ENCODE measurements at places on chromosomes 11 and 22. TPM values are rescaled to one million over a fixed set of nuclear protein-coding genes. Genes with fewer than 3 reads are reported as not detected.

Gene HSPB2
- polyA plus RNA-seq, result not detected

DNA sequence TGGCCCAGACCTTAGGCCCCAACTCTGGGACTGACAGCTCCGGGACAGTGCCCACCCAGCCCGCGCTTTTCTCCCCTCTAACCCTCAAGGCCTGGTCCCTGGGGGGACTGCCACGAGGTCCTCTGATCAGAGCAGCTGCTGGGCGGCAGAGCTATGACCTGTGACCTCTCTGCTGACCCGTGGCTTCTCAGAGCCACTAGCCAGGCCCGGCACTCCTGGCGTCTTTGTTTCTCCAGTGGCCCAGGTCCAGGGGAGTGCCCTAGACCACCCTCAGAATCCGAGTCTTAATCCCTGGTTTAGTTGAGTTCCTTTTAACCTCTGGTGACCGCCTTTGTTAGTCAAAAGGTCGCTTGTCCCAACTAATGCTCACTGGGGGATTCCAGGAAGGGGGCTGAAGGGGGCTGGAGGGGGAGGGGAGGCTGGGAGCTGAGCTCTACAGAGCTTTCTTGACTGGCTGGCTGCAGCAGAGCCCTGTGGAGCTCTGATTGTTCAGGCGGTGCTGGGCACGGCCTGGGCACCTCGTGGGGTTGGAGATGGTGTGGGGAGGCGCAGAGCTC lies 1.2 kb downstream of the FBLN1 start:
- no peak overlapping the region for H3K4me3 ChIP-seq
- no peak for DNase-seq
- peaks cover 5% of the 10 kb centered on the region for H3K4me1 ChIP-seq
- H3K27ac ChIP-seq, result no peak overlapping the region

DNA sequence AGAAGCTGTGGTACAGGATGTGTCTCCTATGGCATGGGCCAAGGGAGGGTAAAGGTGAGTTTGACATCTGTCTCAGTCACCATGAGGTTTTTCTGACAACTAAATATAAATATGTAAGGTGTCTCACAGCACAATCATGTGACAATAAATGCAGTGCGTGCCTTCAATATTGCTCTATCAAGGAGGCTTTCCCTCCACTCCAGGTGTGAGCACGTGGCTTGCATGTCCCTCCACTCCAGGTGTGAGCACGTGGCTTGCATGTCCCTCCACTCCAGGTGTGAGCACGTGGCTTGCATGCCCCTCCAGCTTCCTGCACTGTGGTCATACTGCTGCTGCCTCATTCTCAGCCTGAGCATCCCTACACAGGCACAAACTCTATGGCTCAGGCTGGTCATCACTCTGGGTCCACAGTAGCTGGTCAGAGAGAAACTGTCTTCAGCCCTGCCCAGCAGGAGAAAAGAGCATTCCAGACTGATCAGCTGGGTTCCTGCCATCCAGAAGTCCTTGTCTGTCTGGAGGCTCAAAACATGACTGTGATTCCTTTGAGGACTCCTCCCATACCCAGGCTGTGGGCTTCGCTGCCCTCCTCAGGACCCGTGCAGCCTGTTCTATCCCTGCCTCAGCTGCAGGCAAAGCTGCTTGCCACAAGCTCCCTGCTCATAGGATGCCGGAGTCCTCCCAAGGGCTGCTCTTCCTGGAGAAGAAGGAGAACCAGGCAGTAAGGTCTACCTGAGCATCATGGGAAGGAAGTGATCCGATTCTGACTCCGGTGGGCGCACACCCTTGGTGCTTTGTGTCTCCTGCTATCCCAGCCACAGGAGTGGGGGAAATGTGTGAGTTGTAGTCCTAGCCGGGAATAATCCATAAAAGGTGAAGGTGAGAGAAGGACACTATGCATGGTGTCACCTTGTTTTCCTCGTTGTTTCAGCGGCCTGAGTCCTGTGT lies 33.4 kb upstream of the VPREB1 start:
- no peak overlapping the region for H3K4me3 ChIP-seq
- no peaks in the 10 kb centered on the region for H3K36me3 ChIP-seq
- H3K4me1 ChIP-seq, result peaks cover 31% of the 10 kb centered on the region
- H3K27ac ChIP-seq, result no peak overlapping the region
- DNase-seq, result no peak
- no peaks in the 10 kb centered on the region for H3K27me3 ChIP-seq

Gene TSPAN18
- polyA plus RNA-seq, result 48.6 TPM

DNA sequence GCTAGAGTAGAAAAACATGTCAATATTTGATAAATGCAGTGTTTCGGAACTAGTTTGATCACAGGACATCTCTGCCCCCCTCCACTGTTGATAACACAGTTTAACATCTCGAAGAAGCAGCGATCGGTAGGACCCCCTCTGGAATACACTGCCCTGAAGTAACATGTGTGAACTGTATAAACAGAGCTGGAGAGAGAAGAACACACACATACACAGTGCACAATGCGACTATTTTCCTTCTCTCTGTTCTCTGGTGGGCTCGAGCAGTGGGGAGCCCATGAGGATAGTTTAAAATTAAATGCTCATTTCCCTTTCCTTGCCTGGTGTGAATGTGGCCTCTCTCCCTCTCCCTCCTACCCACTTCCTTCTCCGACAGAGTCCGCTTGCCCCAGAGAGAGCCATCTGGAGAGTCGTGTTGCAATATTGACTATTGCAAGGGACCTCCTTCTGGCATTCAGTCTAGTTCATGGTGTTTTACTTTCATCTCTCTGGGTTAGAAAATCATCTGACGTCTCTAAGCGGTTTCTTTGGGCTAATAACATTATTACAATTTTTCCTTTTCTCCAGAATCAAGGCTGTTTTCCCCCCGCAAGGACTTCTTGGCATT lies 51.6 kb upstream of the BARX2 start:
- no peaks in the 10 kb centered on the region for H3K4me1 ChIP-seq
- H3K36me3 ChIP-seq, result no peaks in the 10 kb centered on the region
- H3K27me3 ChIP-seq, result no peaks in the 10 kb centered on the region

GRCh38 chr11:75270896-75271418 lies 30.4 kb downstream of the TPBGL start:
- H3K36me3 ChIP-seq, result no peaks in the 10 kb centered on the region
- H3K4me1 ChIP-seq, result peaks cover 42% of the 10 kb centered on the region
- no peak overlapping the region for H3K4me3 ChIP-seq
- peak; percentile 31 for DNase-seq
- H3K27me3 ChIP-seq, result no peaks in the 10 kb centered on the region
- H3K27ac ChIP-seq, result no peak overlapping the region

Gene RAB36
- 1.1 TPM for polyA plus RNA-seq

Gene MAPK8IP2
- polyA plus RNA-seq, result not detected

GRCh38 chr22:30325065-30325720 lies 1.5 kb downstream of the TBC1D10A start:
- peaks cover 8% of the 10 kb centered on the region for H3K36me3 ChIP-seq
- peak overlapping the region; percentile 59 for H3K27ac ChIP-seq
- H3K4me3 ChIP-seq, result peak overlapping the region; percentile 78

DNA sequence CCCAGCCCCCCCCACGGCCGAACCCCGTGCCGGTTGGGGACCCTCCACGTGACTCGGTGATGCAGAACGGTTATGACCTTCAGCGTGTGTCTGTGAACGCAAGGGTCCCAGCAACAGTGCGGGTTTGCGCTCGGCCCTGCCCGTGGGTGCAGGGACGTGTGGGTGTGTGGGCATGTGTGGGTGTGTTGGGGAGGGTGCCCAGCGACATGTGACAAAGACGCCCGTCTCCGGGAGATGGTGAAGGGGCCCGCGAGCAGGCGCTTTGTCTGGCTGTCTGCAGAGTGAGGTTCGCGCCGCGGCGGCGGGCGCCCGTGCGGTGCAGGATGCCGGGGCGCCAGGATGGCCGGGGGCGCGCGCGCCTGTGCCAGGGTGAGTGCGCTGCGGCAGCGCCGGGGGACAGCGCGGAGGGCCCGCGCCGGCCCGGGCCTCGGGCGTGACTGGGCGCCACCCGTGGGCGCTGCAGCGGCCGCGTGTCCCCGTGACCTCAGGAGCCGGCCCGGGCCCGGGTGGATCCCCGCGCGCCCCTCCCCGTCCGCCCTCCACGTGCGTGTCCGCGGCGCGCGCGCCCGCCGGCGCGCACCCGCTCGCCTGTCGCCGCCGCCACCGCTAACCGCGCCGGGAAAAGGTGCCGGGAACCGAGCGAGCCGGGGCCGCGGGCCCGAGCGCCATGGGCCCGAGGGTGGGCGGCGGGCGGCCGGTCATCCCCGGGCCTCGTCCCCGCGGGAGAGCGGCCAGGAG lies at the start of gene LRFN4:
Gene LRFN4 (plus strand): TSS at position 569 of the 738 bp plus-strand sequence. CDS start 681 bp downstream, outside the sequence.
- peaks cover 6% of the 10 kb centered on the region for H3K4me1 ChIP-seq
- no peaks in the 10 kb centered on the region for H3K27me3 ChIP-seq
- H3K27ac ChIP-seq, result peak within 1 kb of the TSS; percentile 60
